Activated CD4-positive, alpha-beta T cell treated with anti-CD3 and anti-CD28 coated beads, Interleukin-2, amount 50 U/mL, for 1 hour (primary cell): ENCODE measurements at places on chromosomes 4 and X.

DNA sequence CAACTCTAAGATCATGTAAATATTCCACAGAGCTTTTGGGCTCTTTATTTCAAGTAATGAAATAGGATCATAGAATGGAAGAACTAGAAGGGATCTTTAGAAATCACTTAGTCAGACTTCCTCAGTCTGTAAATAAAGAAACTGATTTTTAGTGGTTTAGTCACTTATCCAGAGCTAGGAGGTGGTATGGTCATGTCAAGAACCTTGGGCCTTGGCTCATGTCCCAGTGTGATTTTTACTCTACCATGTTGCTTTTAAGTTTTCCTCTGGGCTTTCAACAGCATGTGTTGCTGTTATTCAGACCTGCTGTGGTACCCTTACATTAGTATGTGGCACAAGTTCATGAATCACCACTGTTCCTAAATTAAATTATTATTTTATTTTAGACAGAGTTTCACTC, 184.9 kb downstream of the FRAS1 start:
- DNase-seq: no peak

- no peak for DNase-seq
These were observed 3.3 kb downstream of the SH3BP2 start for GRCh38 chr4:2795893-2796848.

DNA sequence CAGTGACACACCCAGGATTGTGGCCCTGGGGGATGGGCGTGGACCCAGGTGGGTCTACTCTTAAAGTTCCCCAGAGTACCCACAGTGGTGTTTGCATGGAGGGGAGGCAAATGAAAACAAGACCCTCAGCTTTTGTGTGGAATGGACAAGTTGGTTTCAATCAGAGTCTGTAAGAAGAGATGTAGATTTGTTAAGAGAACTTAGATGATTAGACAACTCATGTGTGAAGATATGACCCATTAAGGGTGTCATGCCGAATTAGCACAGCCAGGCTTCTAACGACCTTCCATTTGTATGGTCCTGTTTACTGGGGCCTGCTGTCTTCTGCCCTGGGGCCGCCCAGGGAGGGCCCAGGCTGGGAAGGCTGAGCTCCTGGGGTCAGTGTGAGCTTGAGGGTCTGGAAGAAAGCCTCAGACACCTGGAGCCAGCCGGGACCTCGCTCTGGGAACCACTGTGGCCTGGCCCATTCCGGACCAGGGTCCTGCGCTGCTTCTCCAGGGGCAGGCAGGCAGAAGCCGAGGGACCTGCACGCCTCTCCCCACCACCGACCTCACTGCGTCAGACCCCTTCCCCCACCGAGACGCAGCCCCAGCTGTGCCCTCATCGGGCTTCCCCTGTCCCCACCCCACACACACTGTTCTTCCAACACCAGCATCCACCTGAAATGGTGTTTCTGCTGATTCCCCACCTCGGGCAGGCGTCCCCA, 20.4 kb downstream of the UVSSA start:
- DNase-seq: no peak

DNA sequence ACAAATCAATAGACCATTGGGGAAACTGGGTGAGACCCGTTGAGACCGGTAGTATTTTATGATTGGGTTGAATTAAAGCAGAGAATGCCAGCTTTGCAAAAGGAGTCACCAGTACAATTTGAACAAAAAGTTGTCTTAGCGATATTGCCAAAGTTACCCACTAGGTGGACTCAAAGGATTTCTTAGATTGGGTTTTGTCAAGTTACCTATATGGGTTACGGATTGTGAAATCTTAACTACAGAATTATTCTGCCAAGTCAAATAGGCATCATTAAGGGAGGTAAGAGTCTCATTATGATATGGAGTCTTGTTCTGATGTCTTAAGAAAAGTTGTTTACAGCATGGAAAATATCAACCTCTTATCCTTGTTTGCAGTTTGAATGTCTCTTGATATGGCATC, 15.0 kb upstream of the CT47A1 start:
- DNase-seq: no peak

DNA sequence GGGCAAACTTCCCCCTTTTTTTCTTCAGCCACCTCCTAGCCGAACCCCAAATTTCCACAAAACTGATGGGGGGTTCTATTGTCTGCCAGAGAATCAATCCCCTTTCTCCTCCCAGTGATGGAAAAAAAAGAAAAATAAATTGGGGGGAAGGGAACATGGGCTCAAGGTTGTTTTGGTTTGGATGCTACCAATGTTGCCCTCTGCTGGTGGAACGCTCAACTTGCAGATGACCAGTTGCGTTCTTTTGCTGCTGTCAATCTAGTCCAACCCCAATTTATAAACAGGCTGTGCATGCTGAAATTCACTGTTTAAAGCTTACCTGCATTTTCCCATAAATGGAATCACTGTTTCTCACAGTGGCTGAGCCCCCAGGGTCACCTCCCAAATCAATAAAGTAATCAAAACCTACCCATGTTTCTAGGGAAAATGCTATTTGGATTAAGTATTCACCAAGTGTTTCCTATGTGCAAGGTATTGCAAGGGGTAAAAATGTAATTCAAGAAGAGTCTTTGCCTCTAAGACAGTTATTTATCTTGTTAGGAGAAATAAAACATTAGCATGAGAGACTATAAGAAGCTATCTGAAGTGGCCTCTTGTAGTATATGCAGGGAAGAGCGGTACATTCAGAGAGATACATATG, 116.7 kb upstream of the TMEM164 start:
- peak; percentile 8 for DNase-seq

DNA sequence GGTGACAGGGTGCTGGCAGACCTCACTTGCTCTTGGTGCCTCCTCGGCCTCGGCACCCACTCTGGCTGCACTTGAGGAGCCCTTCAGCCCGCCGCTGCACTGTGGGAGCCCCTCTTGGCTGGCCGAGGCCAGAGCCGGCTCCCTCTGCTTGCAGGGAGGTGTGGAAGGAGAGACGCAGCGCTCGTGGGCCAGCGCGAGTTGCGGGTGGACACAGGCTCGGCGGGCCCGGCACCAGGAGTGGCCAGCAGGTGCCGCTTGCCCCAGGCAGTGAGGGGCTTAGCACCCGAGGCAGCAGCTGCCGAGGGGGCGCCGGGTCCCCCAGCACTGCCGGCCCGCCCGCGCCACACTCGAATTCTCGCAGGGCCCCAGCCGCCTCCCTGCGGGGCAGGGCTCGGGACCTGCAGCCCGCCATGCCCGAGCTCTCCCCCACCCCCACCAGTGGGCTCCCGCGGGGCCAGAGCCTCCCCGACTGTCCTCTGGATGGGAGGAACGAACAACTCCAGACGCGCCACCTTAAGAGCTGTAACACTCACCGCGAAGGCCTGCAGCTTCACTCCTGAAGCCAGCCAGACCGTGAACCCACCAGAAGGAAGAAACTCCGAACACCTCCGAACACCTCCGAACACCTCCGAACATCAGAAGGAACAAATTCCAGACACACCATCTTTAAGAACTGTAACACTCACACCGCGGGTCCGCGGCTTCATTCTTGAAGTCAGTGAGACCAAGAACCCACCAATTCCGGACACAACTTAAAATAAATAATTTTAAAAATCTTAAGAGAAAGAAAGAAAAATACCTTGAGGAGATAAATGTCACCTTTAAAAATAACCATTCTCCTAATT, 311.1 kb upstream of the SLC7A11 start:
- no peak for DNase-seq
